Stimulated activated CD4-positive, alpha-beta T cell treated with anti-CD3 and anti-CD28 coated beads, Interleukin-15, amount 100 ng/mL, for 1 hour (primary cell): ENCODE measurements at places on chromosomes 3 and 15.

DNA sequence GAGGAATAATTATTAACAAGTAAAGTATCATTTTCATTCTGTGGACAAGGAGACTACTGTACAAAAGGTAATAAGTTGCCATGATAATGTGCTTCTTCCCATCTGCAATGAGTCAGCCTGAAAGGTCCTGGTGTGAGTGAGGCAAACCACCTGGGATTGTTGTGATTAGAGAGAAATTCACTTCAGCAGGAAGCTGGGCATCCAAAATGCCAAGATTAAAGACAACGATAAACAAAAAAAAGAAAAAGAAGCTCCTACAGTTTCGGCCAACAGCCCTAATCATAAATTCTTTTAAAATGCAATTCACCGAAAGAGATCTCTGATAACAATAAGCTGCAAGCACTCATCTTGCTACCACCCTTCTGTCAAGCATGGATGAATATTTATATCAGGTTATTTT, 507.8 kb downstream of the TUSC7 start:
- no peak for DNase-seq

DNA sequence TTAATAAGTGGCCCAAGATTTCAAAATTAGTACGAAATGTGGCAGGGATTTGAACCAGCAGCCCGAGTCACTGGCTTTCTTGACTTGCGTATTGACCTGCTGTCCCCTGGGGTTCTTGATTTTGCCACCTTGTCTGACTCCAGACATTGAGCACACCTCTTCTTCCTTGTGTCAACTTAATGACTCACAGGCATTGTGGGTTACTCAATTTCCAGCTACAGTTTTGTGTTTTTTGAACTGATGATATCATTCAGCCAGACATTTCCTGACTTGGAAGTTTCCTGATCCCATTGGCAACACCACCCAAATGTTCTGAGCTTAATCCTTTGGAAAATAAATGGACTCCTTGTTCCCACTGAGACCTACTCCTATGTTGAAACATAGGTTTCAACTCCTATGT, 64.2 kb downstream of the MOBP start:
- no peak for DNase-seq

DNA sequence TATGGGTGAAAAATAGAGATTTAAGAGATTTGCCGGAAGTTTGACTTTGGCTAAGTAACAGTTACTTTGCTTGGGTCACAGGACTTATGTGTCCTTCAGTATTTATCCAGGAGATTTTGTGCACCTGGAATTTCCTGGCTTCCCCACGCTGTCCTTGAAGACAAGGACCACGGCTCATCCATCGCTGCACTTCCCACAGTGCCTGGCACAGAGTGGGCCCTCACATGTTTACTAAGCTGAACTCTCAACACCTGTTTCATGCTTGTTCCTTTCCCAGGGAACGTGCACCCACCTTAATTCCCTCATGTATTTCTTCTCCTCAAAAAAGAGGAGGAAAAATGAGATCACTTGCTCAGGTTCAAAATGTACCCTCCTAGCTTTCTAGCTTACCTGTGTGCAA, 32.0 kb downstream of the CA12 start:
- no peak for DNase-seq

DNA sequence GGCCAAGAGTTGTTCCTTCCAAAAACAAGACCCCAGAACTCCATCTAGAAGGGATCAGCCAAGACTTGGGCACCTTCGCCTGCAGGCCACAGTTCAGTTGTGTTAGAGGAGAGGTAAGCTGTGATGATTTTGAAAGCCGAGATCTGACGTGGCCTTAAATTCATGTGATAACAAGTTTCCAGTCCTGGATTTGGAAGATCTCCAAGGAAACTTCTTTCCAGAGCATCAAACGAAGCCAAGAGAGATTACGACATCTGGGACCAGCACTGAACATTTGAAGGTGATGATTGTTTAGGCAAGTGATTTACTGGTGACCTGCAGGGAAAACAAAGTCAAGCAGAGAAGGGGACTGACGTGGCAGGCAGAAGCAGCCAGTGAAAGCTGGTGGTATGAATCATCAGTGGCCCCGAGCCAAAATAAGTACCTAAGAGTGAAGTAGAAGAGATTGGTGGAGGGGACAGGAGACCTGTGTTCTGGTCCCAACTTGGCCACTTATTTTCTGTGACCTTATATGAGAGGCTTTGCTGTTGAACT, 339.0 kb upstream of the PROK2 start:
- DNase-seq, result no peak

- DNase-seq, result no peak
These were observed 193.8 kb downstream of the RORA start for GRCh38 chr15:61035311-61035710.

- no peak for DNase-seq
These were observed 137.9 kb upstream of the HES1 start for GRCh38 chr3:193998123-193998448.

DNA sequence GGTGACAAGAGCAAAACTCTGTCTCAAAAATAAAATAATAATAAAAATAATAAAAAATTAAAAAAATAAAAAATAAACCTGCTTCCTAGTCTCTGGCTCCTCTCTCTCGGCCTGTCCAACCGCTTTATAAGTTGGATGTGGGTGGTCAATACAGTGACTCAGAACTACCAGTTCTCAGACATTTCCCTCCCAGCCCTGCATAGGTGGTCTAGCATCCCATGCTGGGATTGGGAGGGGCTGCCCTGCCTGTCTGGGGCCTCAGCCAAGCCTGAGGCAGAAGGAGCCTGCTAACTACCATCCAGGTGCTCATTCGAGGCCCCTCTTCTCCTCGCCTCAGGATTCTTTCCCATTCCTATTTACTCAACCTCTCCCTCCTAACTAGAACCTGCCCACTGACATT, 33.3 kb upstream of the BLM start:
- DNase-seq, result no peak

GRCh38 chr3:100370756-100371155, 30.1 kb downstream of the TOMM70 start:
- DNase-seq, result no peak

GRCh38 chr3:40766396-40766795, 241.6 kb downstream of the ZNF621 start:
- DNase-seq, result no peak

DNA sequence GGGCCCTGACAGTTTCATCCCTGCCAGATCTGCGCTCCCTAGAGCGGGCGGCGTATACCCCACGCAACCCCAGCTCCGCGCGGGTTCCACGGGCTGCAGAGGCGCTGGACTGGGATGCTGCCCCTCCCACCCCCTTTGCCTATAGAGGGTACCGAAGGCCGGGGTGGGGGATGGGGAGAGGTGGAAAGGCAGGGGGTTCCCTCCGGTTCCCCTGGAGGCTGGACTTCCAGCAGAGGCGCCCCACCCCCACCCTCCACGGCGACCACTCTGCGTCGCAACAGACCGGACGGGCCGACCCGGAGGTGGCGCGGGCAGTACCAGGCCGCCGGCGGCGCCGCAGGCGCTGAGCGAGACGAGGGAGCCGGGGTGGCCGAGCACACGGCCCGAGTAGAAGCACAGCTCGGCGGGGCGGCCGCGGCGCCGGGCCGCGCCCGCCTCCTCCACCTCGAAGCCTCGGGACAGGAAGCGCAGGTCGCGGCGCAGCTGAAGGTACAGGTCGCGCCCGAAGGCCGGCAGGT, 995 bp downstream of the ADAMTS17 start:
- DNase-seq, result no peak

DNA sequence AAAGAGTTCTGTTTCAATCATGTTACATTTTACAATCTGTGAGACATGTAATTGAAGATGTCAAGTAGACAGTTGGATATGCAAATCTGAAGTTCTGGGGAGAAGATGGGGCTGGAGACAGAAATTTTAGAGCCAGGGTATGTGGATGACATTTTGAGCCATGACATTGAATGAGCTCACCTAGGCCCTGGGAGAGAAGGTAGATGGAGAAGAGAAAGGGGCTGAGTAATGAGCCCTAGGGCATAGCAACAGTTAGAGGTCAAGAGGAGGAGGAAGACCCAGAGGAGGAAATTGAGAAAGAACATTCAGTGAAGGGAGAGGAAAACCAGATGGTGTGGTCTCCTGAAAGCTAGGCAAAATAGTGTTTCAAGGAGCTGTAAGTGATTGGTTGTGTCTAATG, 15.3 kb downstream of the TMEM266 start:
- DNase-seq, result no peak

- no peak for DNase-seq
These were observed 4.1 kb downstream of the OR4F6 start for GRCh38 chr15:101807345-101807945.

GRCh38 chr3:66413151-66413751, 87.6 kb downstream of the LRIG1 start:
- no peak for DNase-seq

DNA sequence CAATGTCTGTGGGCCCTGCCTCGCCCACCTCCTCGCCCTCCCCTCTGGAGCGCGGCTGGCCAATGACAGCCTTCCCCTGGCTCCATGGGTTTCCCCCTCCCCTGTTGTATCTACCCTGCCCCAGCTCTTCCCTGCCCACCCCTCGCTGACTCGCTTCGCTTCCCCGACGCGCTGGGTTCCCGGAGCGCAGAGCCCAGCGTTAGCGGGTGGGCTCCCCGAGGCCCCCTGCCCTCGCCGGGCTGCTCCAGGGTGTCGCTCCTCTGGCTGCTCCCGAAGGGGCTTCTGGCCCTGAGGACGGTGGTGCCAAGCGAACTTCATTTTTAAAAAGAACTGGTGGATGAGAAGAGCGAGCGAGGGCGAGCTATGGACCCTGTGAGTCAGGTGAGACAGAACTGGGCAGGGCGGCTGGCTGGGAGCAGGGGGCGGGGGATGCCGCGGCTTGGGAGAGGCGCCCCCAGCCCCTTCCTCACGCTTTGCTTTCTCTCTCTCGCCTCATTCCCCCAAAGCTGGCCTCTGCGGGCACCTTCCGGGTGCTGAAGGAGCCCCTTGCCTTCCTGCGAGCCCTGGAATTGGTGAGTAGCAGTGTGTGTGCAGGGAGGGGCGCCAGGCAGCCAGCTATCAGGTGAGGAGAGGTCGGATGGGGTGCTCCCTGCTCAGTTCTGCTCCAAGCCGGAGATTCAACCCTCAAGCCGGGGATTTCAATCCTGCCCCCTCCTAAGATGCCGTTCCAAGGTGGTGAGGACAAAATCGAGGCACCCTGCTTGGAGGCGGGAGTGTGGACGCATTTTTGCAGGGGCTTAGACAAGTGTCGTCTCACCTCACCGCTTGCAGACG, at the start of gene SYNPR:
SYNPR (plus strand) TSS at position 138 of the 834 bp plus-strand sequence.
- DNase-seq, result no peak

GRCh38 chr3:72149645-72150300, 364.8 kb upstream of the PROK2 start:
- DNase-seq, result no peak

- no peak for DNase-seq
These were observed 4.8 kb downstream of the XIRP1 start for GRCh38 chr3:39187372-39188155.

- no peak for DNase-seq
These were observed 44.8 kb downstream of the KBTBD12 start for GRCh38 chr3:127959873-127960272.

- DNase-seq, result no peak
These were observed 208.4 kb downstream of the UBE3A start for GRCh38 chr15:25230442-25230841.

GRCh38 chr15:52462806-52463360, 65.8 kb downstream of the MYO5A start:
- no peak for DNase-seq

DNA sequence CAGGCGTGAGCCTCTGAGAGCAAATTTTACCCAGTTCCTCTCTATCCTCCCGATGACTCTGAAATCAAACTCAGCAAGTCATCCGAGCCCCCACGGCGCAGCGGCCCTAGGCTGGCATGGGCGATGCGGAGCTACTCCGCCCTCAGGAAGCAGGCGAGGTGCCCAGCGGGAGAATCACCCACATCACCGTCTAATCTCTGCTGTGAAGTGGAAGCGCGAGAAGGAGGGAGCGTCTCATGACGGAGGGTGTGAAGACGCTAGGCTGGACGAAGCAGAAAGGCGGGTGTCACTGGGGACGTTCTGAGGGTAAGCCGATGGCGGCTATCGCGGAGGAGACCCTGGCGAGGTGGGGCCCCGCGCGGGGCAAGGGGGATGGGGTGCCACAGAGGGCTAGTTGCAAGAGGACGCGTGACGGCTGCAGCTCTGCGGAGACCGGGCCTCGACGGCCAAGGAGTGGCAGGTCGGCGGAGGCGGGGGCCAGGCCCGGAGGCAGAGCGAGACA, 9.1 kb upstream of the GNAI2 start:
- no peak for DNase-seq

DNA sequence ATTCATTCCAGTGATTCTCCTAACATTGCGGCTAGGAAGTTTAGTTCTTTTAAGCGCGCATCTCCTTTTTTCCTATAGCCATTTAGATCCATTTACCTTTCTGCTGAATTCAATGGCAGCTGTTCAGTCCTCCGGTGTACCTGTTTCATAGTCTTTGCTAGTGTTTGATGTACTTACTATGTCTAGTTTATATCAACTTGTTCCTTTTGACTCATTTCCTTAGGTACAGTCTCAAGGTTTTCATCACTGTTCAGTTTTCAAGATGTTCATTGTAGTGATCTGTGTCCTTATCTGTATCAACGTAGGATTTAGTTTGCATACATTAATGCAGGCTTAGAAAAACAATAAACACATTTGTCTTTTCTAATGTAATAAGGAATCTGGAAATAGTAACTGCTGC, 59.0 kb upstream of the MBNL1 start:
- DNase-seq, result no peak

- DNase-seq, result no peak
These were observed 775.3 kb upstream of the ARPP21 start for GRCh38 chr3:34864011-34864410.

GRCh38 chr15:49876401-49877038, 242.5 kb downstream of the ATP8B4 start:
- no peak for DNase-seq

DNA sequence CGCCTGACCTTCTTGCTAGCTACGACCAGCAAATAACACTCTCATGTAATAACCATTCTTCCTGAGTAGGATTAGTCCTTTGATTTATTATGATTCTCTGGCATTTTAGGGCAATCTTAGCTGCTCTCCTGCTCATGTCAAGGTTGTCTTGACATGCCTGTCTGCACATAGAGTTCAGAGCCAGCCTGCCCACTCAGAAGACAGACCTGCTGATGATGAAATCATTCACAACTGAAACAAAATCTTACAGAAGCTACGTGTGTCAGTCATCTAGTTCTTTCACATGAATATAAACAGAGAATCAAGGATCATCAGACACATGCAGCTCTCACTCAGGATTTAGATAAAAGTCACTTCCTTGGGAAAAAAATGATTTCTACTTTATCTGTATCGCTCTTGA, 173.6 kb upstream of the LYSMD4 start:
- DNase-seq, result no peak

DNA sequence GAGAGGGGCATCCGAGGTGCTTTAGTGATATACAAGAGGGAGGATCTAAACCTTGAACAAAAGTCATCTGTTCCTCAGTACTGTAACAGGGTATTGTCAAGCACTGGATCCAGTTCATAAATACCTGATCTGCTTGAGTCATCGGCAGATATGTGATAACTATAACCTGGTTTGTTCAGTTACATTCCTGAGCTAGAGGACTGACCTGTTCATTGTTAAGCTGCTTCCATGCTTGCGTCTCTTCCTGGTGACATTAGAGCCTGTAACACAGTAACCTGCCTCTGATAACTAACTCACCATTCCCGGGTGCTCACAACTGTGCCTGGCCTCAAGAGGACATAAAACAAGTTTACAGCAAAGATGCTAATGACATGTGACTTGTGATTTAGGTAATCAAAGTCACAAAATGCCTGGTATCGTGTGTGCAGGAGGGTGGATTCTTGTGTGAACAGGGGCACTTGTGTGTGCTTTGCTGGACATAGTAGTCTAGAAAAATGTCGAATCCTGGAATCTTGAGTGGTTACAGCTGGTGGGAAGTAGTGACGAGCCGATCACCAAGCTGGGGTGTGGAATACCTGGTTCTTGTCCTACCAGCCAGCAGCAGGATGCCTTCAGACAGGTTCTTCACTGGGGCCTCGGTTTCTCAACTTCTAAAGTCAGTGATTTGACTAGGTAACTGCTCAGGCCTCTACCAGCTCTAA, 30.9 kb upstream of the POLR2M start:
- no peak for DNase-seq
